ENCODE measurements at places on chromosomes 7 and 10.

DNA sequence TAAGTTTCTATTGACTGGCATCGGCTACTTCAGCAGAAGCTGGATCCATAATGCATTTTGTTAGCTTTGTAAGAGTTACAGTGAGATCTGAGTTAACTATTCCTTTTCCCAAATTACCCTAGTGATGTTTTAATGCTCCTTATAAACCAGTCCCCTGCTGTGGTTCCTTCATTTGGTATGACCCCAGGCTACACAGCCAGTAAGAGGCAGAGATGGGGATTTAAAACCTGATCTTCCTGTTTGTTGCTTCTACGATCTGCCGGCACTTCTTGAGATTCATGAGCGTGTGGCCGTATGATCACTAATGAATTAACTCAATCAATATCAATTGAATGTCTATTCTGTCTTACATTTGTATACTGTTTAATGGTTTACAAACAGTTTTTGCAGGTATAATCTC is 86.1 kb downstream of the CACNB2 start:
- DNase-seq: no peak

GRCh38 chr10:1102831-1103230 is 46.6 kb downstream of the WDR37 start:
- DNase-seq: no peak

DNA sequence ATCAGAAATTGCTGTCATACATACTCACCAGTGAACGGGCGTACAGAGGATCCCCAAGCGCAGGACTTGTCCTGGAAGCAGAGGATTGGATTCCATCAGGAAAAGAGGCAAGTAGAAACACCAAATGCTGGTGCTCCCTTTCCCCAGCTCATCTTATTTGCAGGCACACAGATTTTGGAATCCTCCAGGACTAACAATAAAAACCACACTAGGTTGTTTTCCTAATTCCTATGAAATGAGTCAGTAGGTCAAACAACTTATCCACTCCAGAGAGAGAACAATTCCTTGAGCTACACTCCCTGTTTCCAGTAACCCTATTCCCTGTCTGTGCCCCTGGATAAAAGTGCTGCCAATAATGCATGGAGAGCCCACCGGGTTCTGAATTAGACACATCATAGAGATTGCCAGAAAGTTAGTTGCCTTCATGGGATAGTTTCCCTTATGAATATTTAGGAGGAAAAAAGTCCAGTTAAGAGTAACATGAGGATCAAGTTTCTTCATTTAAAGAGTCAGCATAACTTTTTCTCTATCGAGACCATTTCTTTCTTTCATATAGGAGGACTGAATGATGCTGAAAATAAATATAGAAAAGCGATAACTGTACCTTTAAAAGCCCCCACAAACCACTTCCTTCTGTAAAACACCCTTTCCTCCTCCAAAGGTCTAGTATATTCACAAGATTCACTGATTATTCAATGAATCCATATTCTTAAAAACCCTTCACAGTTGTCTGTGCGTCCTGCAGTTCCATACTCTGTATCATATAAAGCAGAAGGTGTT is 178.3 kb upstream of the KLF14 start:
- no peak for DNase-seq

- no peak for DNase-seq
Observed at GRCh38 chr7:7795630-7796121, 77.3 kb upstream of the RPA3 start.

- no peak for DNase-seq
Observed at GRCh38 chr7:130970196-130970595, 236.2 kb upstream of the KLF14 start.

DNA sequence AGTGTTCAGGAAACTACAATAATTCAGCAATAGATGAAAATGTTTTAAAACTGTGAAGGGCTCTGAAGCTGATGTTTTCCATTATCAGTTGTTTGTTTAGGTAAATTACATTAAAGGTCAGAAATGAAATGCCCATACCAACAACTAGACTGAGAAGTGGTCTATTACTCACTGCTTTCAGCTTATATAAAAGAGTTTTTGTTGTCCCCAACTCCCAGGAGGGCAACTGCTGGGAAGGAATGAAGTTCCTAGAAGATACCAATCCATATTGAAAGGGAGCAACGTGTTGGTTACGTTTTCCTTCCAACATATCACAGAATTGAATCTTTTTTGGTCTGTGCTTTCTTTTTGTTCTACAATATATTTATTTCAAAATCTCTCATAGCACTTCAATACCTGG is 330.6 kb upstream of the LRRN3 start:
- DNase-seq: no peak

DNA sequence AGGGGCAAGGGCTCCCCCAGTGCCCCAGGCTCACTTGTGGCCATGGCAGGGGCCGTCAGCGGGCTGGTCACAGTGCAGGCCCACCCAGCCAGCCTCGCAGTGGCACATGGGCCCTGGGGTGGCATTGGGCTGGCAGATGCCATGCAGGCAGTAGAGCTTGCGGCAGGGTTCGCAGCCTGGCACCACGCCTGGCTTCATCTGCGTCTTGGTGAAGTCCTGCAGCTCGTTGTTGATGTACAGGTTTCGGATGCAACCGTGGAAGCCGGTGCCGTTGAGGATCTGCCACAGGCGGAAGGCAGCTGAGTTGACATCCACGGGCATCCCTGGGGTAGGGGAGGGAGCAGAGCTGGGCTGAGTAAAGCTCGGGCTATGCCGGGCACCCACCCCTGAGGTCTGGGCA is 170.6 kb downstream of the LCOR start:
- no peak for DNase-seq

- DNase-seq: no peak
Observed at GRCh38 chr7:132160611-132161532, 415.4 kb downstream of the PLXNA4 start.

DNA sequence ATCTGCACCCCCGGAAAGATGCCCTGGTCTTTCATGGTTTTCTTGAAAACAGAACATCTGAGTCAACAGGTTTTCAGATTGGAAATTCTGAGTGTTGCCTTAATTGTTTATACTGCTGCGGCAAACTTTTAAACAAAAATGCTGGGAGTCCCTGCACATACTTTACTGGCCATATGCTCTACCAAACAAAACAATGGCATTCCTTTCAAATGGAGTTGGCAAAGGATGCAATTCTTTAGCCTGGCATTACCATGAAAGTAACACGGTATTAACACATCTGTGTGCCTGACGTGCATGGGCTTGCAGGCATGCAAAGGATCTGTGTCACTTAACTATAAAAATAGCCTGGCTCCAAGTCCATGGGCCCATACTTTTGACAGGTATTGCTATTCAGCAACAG is 4.2 kb downstream of the INHBA start:
- DNase-seq: no peak

DNA sequence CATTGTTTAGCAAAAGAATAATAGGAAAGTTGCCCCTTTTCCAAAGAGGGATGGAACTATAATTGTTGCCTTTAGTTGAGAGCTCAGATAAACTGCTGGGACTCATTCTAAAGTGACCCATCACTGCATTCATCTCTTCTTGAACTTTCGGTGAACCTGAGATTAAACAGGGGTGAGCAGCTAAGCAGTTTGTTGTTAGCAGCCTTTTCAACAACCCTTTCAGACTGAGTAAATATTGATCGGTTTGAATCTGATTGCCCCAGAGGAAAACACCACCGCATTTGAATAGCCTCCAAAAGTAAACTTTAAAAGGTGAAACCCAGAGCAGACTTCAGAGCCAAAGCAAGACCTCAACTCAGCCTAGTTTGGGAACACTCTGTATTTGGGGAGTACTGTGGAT is 4.7 kb downstream of the HOXA1 start:
- DNase-seq: no peak

DNA sequence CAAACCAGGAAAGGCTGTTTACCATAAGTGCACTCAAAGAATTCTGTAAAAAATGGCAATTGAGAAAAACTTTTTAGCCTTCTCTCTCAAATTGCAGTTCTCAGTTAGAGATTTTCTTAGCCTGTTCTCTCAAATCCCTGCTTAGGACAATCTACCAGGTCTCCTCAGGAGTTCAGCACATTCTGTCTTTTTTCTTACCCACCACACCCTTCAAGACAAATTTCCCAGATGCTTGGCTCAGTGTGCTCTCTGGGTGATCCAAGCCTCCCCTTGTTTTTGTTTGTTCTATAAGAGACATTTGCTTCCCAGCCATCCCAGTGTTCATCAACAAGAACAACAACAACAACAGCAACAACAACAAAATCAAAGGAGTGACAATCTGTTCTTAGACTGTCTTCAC is 87.3 kb downstream of the MACC1 start:
- DNase-seq: no peak

DNA sequence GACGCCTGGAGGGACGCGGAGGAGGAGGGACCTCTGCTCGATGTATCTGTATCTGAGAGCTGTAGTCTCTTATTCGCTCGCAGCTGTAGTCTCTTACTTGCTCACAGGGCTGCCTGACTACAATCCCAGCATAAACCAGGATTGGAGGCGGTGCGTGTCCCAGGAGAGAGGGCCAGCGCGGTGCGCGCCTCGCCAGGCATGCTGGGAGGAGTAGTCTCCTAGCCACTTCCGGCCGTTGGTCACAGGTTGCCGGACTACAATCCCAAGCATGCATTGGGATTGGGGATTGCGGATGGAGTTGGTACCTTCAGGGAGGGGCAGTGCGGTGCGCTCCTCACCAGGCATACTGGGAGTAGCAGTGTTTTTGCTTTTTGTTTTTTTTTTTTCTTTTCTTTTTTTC is 421.7 kb upstream of the NUPR2 start:
- DNase-seq: no peak

- no peak for DNase-seq
Observed at GRCh38 chr10:71627956-71628355, 91.6 kb downstream of the C10orf105 start.

DNA sequence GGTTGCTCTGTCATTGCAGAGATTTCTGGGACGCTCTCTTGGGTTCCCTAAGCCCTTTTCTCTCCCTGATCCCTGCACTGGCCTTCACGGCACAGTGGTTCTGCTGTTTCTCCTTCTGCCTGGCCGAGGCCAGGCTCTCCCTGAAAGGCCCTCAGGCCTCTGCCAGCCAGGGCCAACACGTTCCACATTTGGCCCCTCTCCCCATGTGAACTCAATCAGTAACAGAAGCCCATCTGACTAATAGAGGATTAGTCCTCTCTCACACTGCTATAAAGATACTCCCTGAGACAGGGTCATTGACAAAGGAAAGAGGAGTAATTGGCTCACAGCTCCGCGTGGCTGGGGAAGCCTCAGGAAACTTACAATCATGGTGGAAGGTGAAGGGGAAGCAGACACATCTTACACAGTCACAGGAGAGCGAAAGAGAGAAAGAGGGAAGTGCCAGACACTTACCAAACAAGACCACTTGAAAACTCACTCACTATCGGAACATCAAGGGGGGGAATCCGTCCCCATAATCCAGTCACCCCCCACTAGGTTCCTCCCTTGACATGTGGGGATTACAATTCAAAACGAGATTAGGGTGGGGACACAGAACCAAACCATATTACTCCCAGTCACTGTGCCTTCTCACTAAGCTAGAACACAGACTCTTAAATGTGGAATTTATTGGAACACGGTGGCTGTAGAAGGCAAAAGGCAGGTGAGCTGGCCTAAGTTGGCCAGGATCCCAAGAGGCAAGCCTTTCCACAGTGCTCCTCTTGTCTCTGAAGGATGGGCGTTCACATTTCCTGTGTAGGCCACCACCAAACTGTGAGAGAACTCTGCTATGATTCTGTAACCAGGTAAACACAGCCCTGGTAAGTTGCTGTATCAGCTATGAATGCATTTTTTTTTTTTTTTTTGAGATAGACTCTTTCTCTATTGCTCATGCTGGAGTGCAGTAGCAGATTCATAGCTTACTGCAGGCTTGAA is 8.8 kb downstream of the FZD8 start:
- DNase-seq: no peak

DNA sequence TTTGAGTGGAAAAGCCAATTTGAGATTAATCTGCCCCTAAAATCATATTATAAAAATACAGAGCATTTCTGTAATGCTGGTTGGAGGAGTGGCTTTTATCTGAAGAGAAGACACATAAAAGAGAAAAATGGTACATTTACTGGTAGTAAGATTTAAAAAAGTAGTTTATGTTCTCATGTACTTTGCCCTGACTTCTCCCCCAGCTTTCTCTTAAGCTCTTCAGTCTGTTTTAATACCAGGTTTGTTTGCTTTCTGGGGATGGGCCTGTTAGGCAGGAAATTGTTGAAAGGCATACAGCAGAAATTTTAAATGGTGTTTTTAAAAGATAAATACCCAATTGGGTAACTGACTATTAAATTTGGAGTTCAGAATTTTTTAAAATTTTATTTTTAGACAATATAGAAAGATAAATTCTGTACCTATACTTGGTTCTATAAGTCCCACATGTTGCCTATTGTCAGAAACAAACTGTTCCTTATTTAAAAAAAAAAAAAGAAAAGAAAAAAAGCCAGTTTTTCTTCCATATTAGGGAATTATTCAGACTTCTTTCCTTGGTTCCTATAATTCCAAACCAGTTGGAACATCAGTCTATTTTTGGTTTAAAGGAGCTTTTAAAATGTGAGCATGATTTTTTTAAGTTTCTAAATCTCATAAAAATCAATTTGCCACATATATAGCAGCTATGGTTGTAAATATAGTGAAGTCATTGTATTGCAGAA is 136.6 kb downstream of the ARID5B start:
- no peak for DNase-seq

- DNase-seq: no peak
Observed at GRCh38 chr7:78379148-78379547, 580.6 kb downstream of the PHTF2 start.

GRCh38 chr10:102612964-102613275 is 31.4 kb upstream of the TRIM8 start:
- peak; percentile 68 for DNase-seq

DNA sequence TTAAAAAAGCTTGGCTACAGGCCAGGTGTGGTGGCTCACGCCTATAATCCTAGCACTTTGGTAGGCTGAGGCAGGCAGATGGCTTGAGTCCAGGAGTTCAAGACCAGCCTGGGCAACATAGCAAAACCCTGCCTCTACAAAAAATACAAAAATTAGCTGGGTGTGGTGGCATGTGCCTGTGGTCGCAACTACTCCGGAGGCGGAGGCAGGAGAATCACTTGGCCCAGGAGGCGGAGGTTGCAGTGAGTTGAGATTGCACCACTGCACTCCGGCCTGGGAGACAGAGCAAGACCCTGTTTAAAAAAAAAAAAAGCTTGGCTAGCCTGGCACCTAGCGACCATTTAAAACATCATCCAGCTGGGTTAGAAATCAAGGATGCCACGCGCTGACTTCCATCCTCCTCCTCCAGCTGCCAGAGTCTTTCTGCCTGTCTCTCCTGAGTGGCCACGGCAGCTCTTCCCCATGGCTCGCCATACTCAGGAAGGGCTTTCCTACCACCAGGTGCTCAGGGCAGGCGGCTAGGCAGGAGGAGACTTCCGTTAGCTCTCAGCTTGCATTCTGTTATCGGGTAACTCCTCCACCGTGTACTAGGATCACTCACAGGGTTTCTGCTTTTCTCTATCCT is 45.0 kb downstream of the DENND2A start:
- no peak for DNase-seq

DNA sequence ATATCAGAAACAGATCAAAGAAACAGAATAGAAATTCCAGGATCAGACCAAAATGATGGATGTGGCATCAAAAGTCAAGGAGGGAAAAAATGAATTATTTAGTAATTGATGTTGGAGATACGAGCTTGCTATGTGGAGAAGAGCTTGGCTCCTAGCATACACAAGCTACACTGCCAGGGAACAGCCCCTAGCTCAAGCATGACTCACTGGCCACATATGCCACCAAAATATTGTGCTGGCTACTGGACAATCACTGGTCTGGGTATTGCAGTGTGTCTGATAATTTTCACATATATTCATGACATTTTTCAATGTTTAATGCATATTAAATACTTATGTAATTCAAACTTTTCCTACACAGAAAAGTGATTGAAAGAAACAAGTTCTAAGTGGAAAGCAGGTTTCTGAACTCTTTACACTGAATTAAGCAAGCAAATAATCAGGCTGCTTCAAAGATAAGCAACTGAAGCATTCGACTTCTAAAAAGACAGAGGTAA is 59.3 kb downstream of the OAT start:
- DNase-seq: no peak
